ENCODE measurements at places on chromosomes 2 and 18.
A peak's percentile ranks its signal among the peaks of the same experiment; 100 is the strongest.

GRCh38 chr2:183248866-183249567 is 124.8 kb downstream of the NUP35 start:
- H3K4me1 ChIP-seq = no peaks in the 10 kb centered on the region
- no peaks in the 10 kb centered on the region for H3K36me3 ChIP-seq
- no peak for DNase-seq
- no peak overlapping the region for H3K27ac ChIP-seq

- no peak for DNase-seq
- no peak overlapping the region for H3K4me3 ChIP-seq
- peaks cover 4% of the 10 kb centered on the region for H3K4me1 ChIP-seq
- H3K27me3 ChIP-seq = no peaks in the 10 kb centered on the region
- H3K27ac ChIP-seq = no peak overlapping the region
Measured at GRCh38 chr18:74519320-74520095, 14.8 kb upstream of the CNDP1 start.

- H3K27me3 ChIP-seq = no peaks in the 10 kb centered on the region
- H3K36me3 ChIP-seq = no peaks in the 10 kb centered on the region
- DNase-seq = no peak
- H3K4me3 ChIP-seq = no peak overlapping the region
- no peak overlapping the region for H3K27ac ChIP-seq
Measured at GRCh38 chr18:33700513-33700976, 122.5 kb downstream of the ASXL3 start.

- no peak for DNase-seq
- no peak overlapping the region for H3K4me3 ChIP-seq
- no peaks in the 10 kb centered on the region for H3K27me3 ChIP-seq
- peaks cover 18% of the 10 kb centered on the region for H3K36me3 ChIP-seq
Measured at GRCh38 chr18:676069-676468, 18.6 kb downstream of the TYMS start.

DNA sequence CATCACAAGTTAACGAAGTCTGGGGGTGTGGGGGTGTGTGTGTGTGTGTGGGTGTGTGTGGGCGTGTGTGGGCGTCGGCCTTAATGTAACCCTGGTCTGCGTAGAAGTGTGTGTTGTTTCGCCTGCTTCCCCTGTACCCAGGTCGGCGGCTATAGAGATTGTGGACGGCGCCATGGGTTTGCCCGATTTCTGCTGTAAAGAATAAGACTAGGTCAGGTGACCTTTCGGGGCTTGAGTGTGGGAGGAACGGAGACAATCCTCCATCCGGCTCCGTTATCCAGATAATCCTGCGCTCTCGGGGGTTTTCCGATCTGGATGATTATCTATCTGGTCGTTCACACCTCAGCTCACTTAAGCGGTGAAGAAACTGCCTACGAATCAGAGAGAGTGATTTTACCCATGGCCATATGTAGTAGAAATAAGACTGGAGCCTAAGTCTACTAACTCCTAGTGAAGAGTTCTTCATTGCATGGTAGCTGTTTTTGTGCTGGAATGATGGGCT is 543 bp downstream of the HADHB start:
- peaks cover 38% of the 10 kb centered on the region for H3K36me3 ChIP-seq
- peaks cover 62% of the 10 kb centered on the region for H3K4me1 ChIP-seq
- H3K4me3 ChIP-seq = peak overlapping the region; percentile 99
- peak; percentile 37 for DNase-seq
- H3K27me3 ChIP-seq = no peaks in the 10 kb centered on the region

DNA sequence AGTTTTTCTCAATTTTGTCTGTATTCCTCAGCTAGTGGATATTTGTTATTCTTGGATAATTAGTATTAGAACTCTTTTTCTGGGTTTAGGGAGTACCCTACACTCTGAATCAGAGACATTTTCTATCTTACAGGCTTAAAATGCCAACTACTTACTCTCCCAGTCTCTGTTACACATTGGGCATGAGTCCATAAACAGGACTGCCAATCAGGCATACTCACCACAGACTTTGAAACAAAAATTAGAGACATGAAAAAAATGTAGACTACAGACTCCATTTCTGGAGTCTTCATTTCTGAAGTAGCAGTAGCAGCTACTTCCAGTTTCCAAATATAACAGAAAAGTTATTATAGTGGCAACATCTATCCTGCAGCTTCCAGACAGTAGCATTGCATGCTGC is 279.7 kb downstream of the MBD5 start:
- H3K4me1 ChIP-seq = no peaks in the 10 kb centered on the region
- no peak overlapping the region for H3K4me3 ChIP-seq
- no peaks in the 10 kb centered on the region for H3K27me3 ChIP-seq
- no peak for DNase-seq
- no peak overlapping the region for H3K27ac ChIP-seq
- H3K36me3 ChIP-seq = no peaks in the 10 kb centered on the region

GRCh38 chr2:110702514-110703380 is 24.9 kb upstream of the BUB1 start:
- H3K4me3 ChIP-seq = no peak overlapping the region
- H3K36me3 ChIP-seq = no peaks in the 10 kb centered on the region
- peaks cover 11% of the 10 kb centered on the region for H3K27me3 ChIP-seq

- no peaks in the 10 kb centered on the region for H3K4me1 ChIP-seq
- DNase-seq = no peak
- peaks cover 5% of the 10 kb centered on the region for H3K27me3 ChIP-seq
- no peaks in the 10 kb centered on the region for H3K36me3 ChIP-seq
- H3K4me3 ChIP-seq = no peak overlapping the region
Measured at GRCh38 chr2:159073256-159073655, 104.8 kb downstream of the TANC1 start.

DNA sequence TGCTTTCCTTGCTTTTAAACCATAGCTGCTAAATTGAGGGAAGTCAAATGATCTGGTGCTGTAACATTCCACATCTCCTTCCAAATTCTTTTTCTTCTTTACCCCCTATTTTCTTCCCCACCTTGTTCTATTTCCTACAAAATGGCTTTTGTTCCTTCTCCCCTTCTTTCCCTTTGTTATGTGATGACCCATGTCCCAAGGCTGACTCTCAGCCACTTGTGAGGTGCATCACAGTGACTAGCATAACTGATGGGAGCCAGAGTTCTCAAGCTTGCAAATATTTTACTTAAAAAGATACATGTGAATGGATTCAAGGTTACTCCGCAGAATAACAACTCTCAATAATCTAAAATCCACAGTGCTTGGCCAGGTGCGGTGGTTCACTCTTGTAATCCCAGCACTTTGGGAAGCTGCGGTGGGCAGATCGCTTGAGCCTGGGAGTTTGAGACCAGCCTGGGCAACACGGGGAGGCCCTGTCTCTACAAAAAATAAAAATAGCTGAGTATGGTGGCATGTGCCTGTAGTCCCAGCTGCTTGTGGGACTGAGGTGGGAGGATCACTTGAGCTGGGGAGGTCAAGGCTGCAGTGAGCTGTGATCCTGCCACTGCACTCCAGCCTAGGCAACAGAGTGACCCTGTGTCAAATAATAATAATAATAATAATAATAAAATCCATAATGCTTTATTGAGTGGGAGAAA is 100.1 kb upstream of the CERS6 start:
- H3K4me1 ChIP-seq = peaks cover 4% of the 10 kb centered on the region
- H3K27me3 ChIP-seq = no peaks in the 10 kb centered on the region
- H3K27ac ChIP-seq = no peak overlapping the region
- no peaks in the 10 kb centered on the region for H3K36me3 ChIP-seq

DNA sequence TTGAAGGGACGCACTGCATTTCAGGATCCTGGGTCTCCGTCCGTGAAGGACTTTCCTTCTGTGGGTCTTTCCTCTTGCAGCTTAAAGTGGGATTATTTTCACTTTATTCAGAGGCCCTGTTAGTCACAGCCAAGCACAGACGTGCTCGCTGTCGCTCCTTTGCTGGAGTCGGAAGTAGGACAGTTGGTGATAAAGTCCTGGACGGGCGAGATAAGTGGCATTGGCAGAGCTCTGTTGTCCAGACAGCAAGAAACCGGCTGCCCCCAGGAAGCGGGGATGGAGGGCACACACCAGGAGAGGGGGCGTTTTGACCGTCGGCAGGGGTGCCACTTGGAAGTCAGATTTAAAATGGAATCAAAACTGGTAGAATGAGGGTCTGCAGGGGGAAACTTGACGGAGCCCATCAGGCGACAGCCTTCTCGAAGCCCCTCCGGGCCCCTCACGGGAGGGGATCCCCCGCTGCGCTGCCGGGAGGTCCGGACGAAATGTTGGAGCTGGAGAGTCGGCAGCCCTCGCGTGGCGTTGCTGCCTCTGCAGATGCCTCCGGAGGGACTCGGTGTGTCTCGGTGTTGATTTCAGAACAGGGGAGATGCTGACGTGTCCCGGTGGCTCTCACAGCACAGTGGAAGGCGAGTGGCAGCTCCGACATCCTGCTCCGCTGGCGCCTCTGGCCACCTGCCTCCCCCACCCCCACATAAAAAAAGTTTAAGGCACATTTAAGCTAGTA is 124.2 kb downstream of the NFATC1 start:
- DNase-seq = no peak
- H3K4me1 ChIP-seq = peaks cover 66% of the 10 kb centered on the region
- H3K27ac ChIP-seq = peak overlapping the region; percentile 88
- no peaks in the 10 kb centered on the region for H3K27me3 ChIP-seq
- H3K4me3 ChIP-seq = peak overlapping the region; percentile 91

DNA sequence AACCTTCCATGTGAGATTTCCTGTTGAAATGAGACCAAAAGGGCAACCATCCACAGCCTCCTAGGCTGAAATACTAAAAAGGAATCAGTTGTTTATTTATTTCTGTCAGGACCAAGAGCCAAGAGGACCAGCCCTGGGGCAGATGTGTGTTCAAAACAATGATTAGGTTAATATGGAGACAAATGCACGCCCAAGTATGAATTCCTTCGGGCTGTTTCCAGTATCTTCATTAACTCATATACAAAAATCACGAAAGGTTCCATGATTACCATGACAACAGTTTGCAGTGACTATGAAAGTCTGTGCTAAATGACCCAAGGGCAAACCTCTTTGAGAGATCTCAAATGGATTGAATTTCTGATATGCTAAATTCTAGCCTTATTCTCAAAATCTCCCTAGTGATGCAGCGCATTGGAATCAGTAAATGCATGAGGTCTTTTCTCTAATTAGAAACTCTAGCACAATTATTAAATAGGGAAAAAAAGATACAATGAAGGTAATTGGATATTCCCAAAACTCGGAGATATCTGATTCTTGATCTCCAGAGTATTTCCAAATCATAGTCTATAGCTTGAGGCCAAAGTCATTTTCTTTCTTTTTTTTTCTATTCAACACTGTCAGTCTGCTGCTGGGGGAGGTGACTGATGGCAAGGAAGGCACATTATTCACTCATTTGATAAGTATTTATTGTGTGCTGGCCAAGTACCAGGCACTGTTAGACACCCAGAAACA is 35.6 kb downstream of the VIT start:
- H3K27me3 ChIP-seq = peaks cover 42% of the 10 kb centered on the region
- no peaks in the 10 kb centered on the region for H3K4me1 ChIP-seq
- no peak overlapping the region for H3K4me3 ChIP-seq
- no peaks in the 10 kb centered on the region for H3K36me3 ChIP-seq
- no peak overlapping the region for H3K27ac ChIP-seq

DNA sequence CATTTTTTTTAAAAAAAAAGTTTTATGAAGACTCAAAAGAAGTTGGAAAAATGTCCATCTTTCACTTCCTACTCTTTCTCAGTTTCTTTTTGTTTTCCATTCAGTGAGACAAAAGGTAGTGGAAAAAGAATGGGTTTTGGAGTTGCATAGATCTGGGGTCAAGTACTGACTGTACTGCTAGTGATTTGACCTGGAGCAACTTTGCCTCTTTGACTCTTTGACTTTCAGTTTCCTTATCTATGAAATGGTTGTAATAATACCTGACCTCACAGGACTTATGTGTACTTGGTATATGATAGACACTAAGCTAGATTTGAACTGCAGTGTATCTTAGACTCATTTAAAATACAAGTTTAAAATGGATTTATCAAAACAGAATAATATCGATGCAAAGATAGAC is 3.5 kb upstream of the KCNE4 start:
- DNase-seq = no peak
- peaks cover 25% of the 10 kb centered on the region for H3K27me3 ChIP-seq
- no peak overlapping the region for H3K27ac ChIP-seq
- H3K36me3 ChIP-seq = no peaks in the 10 kb centered on the region
- H3K4me3 ChIP-seq = no peak overlapping the region

DNA sequence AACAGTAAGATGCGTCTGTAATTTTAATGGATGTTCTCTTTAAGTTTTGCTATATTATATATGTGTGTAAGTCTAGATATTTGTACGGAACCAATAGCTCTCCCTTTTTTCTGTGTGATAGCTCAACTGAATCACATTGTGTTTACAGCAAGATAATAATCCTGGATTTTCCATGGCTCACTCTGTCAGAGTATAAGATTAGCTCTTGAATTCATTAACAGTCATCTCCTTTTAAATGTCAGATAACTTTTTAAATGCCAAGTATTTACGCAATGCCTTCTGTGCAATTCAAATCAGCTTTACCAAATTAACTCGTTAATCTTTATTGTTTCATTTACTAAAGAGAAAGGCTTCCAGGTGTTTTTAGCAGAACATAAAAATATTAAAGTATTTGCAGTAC is 76.9 kb downstream of the KIAA2012 start:
- no peak for DNase-seq
- no peaks in the 10 kb centered on the region for H3K36me3 ChIP-seq
- no peaks in the 10 kb centered on the region for H3K4me1 ChIP-seq
- H3K4me3 ChIP-seq = no peak overlapping the region
- peaks cover 63% of the 10 kb centered on the region for H3K27me3 ChIP-seq
- no peak overlapping the region for H3K27ac ChIP-seq

- H3K27ac ChIP-seq = no peak overlapping the region
- no peak for DNase-seq
- H3K27me3 ChIP-seq = peaks cover 41% of the 10 kb centered on the region
- peaks cover 17% of the 10 kb centered on the region for H3K4me1 ChIP-seq
- H3K4me3 ChIP-seq = no peak overlapping the region
Measured at GRCh38 chr18:46331316-46331715, 227.1 kb downstream of the HAUS1 start.

DNA sequence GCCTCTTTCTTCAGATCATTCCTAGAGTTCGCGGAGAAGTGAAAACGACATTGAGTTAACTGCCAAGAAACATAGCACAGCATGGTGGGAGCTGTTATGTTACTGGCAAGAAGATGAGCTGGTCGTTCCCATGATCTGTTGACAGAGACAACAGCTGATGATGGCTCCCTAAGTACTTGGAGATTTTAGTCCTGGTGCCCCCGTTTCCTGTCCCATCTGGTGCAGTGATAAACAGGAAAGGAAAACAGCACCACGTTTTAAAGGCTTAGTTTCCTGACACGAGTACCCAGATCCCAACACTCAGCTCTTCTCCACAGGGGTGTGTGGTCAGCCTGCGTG is 56.4 kb upstream of the KCNG2 start:
- DNase-seq = no peak
- H3K27ac ChIP-seq = peak overlapping the region; percentile 10
- H3K36me3 ChIP-seq = peaks cover 56% of the 10 kb centered on the region
- H3K27me3 ChIP-seq = no peaks in the 10 kb centered on the region
- H3K4me3 ChIP-seq = no peak overlapping the region

DNA sequence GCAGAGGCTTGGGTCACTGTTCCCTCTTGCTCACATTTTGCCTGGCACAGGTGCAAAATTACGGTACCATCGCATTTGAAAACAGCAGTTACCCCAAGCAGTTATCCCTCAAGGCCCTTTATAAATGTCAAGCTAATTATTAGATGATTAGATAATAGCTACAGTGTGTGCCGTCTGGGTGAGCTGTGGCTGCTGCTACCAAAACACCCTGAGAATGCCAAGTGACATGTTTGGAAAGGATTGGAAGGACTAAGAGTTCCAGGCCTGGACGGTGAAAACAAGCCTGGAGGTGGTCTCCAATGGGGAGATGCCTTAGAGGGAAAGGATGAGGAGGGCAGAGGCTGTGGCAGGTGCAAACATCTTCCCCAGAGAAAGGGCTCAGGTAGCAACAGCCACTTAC is 120.6 kb downstream of the CAPN13 start:
- no peak overlapping the region for H3K4me3 ChIP-seq
- peaks cover 2% of the 10 kb centered on the region for H3K4me1 ChIP-seq
- no peaks in the 10 kb centered on the region for H3K36me3 ChIP-seq
- no peak overlapping the region for H3K27ac ChIP-seq

Measured in effector memory CD8-positive, alpha-beta T cell (primary cell).